HEK293T (cell line): ENCODE measurements at places on chromosomes 1 and 21.

DNA sequence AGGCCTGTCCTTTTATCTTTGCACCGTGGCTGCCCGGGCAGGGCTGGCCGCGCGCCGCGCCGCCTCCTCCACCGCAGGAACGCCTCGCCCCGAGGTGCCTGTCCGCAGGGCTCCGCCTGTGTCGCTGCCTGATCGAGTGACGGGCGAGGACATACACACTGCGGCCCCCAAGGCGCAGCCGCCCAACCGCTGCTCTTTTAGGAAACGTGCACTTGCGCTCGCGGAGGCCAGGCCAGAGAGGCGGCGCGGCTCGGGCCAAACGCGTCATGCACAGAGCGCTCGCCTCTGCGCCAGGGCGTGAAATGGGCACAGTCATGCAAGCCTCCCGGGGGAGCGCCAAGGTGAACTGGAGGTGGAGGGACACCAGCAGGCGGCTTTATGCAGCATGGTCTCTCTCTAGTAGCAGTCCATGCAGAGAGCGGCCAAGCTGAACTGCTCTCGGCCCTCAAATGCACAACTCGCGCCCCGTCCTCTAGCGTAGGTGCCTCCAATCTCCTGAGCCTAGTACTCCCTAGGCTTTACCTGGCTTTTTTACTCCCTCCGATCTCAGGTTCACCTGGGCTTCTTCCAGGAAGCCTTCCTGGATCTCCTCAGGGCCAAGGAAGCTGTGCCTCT, 12.9 kb downstream of the TRABD2B start:
- DNase-seq: no peak

- no peak for DNase-seq
These were observed 187.8 kb upstream of the PLD5 start for GRCh38 chr1:242712248-242712647.

DNA sequence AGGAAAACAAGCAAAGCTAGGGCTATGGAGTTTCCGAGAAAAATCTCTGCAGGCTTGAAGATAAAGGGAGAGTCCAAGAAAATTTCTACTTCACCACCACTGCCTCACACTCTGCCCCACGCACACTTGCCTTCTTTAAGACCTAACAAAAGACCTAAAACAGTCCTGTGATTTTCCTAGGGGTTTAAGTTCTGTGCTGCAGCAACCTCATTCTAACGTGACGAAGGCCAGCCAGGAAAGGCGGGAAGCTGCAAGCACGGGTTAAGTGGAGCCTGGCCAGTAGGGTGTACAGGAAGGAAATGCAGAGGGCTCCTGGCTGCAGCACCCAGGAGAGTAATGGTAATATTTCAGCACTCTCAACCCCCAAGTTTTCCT, 1.5 kb downstream of the SPATA6 start:
- DNase-seq: no peak

DNA sequence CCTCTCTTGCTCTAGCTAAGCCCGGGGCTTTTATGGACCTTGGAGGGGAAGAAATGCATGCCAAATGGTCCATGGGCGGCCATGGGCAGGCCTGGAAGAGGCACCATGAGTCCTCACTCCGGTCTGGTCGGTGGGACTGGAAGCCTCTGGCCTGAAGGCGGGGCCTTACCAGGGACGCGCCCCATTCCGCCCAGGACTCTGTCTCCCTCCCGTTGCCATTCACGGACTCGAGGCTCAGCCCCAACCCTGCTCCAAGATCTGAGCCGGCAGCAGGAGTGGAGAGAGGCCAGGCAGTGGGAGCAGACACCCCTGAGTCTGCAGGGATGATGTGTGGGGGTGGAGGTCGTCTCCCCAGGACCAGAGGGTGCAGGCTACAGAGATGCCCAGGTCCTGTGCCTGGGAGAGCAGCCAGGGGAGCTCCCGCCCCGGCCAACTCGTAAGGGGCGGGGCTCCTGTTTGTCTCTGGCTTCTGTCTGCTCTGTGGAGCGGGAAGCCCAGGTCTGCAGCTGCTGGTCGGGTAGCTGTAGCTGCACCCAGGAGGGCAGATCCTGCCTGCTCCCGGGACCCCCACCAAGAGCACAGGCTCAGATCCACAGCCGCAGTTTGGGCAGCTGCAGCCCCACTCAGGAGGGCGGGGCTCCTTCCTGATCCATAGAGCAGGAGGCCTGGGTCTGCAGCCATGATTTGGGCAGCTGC, 8.3 kb upstream of the KANK4 start:
- DNase-seq: no peak
